CD4-positive, alpha-beta T cell treated with Interleukin-6 at 100 ng/mL for 8 hours (primary cell): ENCODE measurements at places on chromosomes 7 and 10.

- no peak for DNase-seq
These were observed 87.9 kb downstream of the WIPF3 start for GRCh38 chr7:29894256-29894655.

GRCh38 chr7:51268859-51269258 is 47.8 kb downstream of the COBL start:
- no peak for DNase-seq

GRCh38 chr7:148230296-148230695 is 360.3 kb upstream of the C7orf33 start:
- no peak for DNase-seq

GRCh38 chr7:156095908-156096539 is 283.8 kb upstream of the SHH start:
- no peak for DNase-seq

DNA sequence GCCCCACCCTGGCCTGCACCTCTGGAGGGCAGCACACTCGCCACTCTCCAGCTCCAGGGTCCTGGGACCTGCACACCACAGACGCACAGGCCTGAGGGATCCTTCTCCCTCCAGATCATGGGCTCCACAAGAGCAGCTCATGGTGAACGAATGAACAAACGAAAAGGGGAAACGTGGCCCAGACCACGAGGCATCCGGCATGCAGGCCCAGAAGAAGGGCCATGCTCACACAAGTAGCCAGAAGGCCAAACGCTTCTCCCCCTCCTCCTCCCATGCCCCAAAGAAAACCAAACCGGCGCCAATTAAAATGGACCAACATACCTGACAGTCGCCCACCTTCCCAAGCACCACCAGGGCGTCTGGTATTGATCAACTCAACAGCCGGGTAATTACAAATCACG is 30.4 kb downstream of the MAD1L1 start:
- no peak for DNase-seq

DNA sequence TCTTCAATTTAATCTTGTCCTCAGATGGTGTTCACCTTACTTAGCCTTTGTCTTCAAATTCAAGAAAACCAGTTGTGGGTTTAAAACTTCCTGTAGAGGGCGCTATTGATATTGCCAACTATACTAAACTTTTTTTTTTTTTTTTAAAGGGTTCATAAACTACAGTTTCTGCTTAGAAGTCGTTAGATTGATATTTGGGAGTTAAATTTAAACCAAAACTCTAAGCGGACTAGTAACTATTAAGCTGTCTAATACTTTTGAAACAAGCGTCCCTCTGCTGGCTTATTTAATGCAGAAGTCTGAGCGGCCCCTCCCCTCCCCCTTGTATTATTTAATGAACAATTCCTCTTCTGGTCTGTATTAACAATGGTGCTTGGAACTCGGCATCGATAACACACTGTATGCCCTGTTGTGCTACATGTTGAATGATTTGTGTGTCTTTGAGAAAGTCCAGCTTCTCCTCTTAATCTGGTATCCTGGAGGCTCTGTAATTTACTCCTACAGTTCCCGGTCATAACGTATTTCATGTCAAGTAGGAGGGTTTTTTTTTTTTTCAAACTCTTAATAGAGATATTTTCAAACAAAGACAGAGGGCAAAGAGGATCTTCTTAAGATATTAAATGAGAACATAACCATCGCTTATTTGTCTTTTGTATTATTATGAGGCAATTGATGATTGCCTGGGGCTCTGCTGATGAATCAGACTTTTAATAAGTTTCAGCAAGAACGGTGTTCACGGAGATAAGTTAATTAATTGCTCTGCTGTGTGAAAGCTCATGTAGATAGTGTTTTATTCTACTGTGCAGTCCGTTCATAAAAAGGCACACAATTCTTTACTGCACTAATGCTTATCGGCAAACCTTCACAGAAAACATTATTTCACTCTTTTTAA is 22.6 kb upstream of the CREB5 start:
- no peak for DNase-seq

DNA sequence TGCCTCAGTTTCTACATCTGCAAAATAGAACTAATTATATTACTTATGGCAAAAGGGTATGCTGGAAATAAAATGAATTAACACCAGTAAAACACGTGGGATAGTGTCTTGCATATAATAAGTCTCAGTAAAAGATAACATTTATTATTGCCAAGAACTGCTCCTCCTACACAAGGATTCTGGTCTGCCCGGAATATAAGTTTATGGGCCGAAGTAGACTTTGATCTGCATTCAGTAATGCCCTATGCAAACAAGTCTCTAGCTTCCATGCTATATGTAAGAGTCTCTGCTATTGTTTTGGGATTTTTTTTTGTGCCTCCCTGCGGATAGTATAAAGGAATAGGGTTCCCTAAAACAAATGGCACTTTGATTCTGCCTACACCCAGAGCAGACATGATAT is 125.6 kb upstream of the SLC26A5 start:
- no peak for DNase-seq

- no peak for DNase-seq
These were observed 73.0 kb upstream of the CABCOCO1 start for GRCh38 chr10:61589547-61590243.

DNA sequence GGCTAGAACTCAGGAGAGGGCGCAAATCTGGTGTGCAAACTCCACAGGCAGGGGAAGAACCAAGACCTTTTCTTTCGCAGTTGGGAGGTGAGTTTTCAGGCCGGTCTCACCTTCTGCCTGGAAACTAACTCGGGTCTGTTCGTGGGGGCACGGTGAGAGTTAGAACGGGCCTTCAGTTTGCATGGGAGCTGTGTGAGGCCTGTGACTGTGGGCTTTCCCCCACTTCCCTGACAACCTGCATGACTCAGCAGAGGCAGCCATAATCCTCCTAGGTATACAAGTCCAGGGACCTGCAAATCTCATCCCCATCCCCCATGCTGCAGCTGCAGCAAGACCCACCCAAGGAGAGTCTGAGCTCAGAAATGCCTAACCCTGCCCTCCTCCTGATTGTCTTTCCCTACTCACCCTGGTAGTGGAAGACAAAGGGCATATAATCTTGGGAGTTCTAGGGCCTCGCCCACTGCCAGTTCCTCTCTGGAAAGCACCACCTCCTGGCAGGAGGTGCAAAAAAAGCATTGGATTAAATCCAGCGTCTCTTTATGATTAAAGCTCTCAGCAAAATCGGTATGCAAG is 194.9 kb upstream of the ETV1 start:
- DNase-seq: no peak

DNA sequence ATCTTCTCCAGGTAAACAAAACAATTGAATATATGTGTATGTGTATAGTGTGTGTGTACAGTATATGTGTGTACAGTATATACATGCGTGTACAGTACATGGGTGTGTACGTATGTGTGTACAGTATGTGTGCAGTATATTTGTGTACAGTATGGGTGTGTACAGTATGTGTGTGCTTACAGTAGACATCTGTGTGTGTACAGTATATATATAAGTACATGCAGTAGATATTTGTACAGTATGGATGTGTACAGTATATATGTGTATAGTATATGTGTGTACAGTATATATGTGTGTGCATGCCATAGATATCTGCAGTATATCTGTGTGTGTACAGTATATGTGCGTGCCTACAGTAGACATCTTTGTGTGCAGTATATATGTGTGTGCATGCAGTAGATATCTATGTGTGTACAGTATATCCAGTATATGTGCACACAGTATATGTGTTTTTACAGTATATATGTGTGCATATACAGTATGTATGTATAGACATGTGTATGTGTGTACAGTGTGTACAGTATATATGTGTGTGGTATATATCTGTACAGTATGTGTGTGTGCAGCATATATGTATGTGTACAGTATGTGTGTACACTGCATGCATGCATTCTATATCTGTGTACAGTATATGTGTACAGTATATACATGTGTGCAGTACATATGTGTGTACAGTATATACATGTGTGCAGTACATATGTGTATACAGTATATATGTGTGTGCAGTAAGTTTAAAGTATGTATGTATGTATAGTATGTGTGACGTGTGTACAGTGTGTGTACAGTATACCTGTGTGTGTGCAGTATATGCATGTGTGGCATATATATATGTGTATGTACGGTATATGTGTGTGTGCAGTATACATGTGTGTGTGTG is 37.3 kb upstream of the SLC39A12 start:
- DNase-seq: no peak
